ENCODE measurements at places on chromosomes 2 and 18.

GRCh38 chr2:237859533-237860272 lies at the start of gene RAMP1:
Gene RAMP1 (plus strand): TSS chr2:237859623. CDS start chr2:237859676, 53 bp downstream.
- DNase-seq = no peak

GRCh38 chr2:230602562-230603230 lies 109.9 kb upstream of the CAB39 start:
- DNase-seq = no peak

DNA sequence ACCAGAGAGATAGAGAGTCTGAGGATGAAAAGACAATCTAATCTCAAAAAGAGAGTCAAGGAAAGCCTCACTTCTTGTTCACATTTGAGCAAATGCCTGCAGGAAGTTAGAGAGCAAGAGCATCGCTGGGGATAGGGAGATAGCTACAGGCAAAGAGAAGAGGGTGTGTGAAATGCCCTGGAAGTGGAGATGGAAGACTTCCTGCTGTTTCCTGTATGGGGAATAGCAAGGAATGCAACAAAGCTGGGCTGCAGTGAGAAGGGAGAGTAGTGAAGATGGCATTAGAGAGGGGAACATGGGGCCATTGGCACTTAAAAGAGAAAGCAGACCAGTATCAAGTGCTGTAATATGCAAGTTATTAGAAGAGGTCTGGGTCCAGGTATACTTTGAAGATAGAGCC lies 488.6 kb downstream of the METTL4 start:
- no peak for DNase-seq

GRCh38 chr2:114550895-114551793 lies 108.7 kb downstream of the DPP10 start:
- peak; percentile 37 for DNase-seq

DNA sequence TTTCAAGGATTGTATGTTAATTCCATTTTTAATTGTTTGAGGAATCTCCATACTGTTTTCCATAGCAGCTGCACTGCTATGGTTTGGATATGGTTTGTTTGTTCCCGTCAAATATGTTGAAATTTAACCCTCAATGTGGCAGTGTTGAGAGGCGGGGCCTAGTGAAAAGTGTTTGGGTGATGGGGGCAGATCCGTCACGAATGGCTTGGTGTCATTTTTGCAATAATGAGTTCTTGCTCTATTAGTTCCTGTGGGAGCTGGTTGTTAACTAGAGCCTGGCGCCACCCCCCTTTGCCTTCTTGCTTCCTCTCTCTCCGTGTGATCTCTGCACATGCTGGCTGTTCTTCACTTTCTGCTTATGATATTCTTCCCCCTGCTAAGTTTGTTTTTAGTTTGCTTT lies 71.4 kb upstream of the LDLRAD4 start:
- no peak for DNase-seq

- DNase-seq = no peak
These were observed 81.9 kb upstream of the TMEM178A start for GRCh38 chr2:39583781-39584180.

- DNase-seq = no peak
These were observed 89.2 kb downstream of the SH3RF3 start for GRCh38 chr2:109218087-109218791.

GRCh38 chr18:42901161-42901560 lies 214.3 kb downstream of the RIT2 start:
- DNase-seq = no peak

DNA sequence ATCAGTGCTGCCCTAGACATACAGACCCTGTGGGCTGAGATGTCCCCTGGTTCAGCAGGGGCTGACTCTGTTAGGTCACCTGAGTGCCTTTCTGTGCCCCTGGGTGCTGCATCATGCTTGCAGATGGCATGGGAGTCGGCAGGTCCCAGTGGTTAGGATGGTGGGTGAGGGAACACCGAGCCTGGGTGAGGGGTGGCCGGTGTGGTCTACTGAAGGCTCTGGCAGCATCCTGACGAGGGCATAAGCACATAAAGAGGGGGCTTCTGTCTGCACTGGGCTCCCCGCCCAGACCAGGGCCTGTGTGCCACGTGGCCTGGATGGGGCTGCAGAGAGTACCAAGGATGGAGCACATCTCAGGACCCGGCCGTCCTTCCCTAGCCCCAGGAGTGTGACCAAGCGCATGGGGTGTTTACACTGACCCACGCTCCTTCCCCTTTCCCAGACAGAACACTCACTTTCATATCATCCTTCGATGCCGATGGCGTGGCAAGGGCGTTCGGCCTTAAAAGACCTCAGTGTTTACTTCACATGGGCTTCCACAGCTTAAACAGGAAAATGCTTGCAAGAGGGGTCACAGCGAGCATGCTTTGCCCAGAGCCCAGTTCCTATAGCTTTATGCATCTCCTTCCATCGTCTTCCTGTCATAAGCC lies 115.1 kb downstream of the STPG4 start:
- DNase-seq = no peak

Data from HEK293T (cell line).